Smooth muscle cell of trachea (primary cell): ENCODE measurements at places on chromosomes 6 and 20. TPM values are rescaled to one million over a fixed set of nuclear protein-coding genes. Genes with fewer than 3 reads are reported as not detected.

The CLPSL2 gene
- not detected in 2 replicates for total RNA-seq

The LIN28B gene
- not detected in 2 replicates for total RNA-seq

The ELOVL4 gene
- 5.6 and 8.7 TPM in 2 replicates for total RNA-seq

The TLDC2 gene
- total RNA-seq = 0.15 TPM in 1 of 2 replicates, not detected in the other

The SLC17A1 gene
- not detected in 2 replicates for total RNA-seq

The ADTRP gene
- 1.0 and 2.3 TPM in 2 replicates for total RNA-seq

The TAGAP gene
- not detected in 2 replicates for total RNA-seq

The ARMH2 gene
- total RNA-seq = not detected in 2 replicates

The SLC16A10 gene
- total RNA-seq = not detected in 2 replicates

The DEFB124 gene
- not detected in 2 replicates for total RNA-seq

The MRPL18 gene
- 78.4 and 107 TPM in 2 replicates for total RNA-seq

The MLN gene
- total RNA-seq = not detected in 2 replicates

The BPIFA1 gene
- total RNA-seq = not detected in 2 replicates

The FAXC gene
- 0.66 and 1.3 TPM in 2 replicates for total RNA-seq
